ENCODE measurements at places on chromosomes 7 and 10. TPM values are rescaled to one million over a fixed set of nuclear protein-coding genes. Genes with fewer than 3 reads are reported as not detected.

GRCh38 chr7:149716007-149716931 is 57.1 kb downstream of the ZNF467 start:
- DNase-seq, result no peak
- H3K27me3 ChIP-seq, result no peaks in the 10 kb centered on the region
- peaks cover 14% of the 10 kb centered on the region for H3K4me1 ChIP-seq
- H3K27ac ChIP-seq, result no peak overlapping the region

DNA sequence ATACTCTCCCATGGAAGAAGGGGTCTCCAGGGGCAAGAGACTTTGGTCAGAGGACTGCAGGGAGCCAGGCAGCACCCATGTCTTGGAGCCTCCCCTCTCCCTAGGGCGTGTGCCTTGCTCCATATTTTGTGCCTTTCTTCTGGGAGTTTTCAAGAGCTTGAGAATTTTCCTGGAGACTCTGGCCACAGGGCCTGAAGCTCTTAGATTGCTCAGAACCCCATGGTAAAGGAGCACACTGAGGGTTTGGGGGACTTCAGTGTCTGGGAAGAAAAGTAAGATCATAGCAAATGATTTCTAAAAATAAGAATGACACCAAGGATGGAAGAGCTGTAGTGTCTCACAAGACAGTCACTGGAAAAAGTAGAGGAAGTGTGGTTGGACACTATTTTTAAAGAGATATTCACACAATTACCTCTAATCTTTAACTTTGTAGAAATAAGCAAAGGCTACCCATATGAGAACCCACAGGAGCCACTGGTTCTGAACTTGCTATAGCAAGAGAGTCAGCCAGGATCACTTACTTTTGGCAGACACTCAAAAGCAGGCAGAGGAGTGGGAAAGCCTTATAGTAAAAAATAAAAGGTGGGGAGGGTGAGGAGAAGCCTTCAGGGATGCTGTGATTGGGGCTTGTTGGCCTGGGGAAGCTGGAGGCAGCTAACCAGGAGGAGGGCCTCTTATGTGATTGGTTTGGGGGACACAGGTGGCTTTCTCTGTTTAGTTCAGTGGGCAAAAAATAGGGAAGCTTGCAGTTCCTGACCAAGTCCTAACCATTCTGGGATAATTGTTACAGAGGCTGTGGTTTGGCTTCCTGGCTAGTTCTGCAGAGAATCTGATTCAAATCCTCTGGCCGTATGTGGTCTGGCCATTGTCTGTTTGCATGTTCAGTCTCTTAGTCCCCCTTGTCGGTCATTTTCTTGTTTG is 5.1 kb upstream of the CSGALNACT2 start:
- H3K4me3 ChIP-seq, result no peak overlapping the region
- DNase-seq, result no peak
- H3K4me1 ChIP-seq, result peaks cover 23% of the 10 kb centered on the region
- no peaks in the 10 kb centered on the region for H3K36me3 ChIP-seq
- no peaks in the 10 kb centered on the region for H3K27me3 ChIP-seq
- no peak overlapping the region for H3K27ac ChIP-seq

- no peak overlapping the region for H3K4me3 ChIP-seq
- DNase-seq, result no peak
Measured at GRCh38 chr10:102090772-102091171, 25.6 kb downstream of the HPS6 start.

- no peak overlapping the region for H3K4me3 ChIP-seq
- DNase-seq, result no peak
Measured at GRCh38 chr7:128434413-128435326, 21.0 kb upstream of the HILPDA start.

- 0 out of 2 replicates have a peak, but pooled peaks cover 4% of the 10 kb centered on the region for H3K4me1 ChIP-seq
- no peaks in the 10 kb centered on the region for H3K27me3 ChIP-seq
- no peak overlapping the region for H3K4me3 ChIP-seq
- DNase-seq, result no peak
- no peaks in the 10 kb centered on the region for H3K36me3 ChIP-seq
- H3K27ac ChIP-seq, result no peak overlapping the region
Measured at GRCh38 chr7:84339306-84339705, 144.7 kb upstream of the SEMA3A start.

DNA sequence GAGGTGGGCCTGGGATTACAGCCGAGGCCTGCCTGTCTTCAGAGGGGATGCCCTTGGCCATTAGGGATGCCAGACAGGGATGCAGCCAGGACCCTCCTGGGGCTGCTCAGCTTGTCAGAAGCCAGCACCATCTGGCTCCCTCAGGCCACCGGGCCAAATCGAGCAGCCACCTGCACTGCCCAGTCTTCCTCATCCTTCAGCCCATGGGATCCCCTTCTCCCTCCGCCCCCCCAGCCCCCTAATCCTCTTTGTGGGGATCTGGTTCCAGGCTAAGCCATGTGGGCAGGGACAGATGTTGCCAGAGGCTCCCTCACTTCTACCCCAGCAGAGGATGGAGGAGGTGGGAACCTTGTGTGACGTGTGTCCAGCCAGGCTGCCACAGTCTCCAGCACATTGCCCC is 137.4 kb upstream of the PPIF start:
- no peaks in the 10 kb centered on the region for H3K4me1 ChIP-seq
- no peaks in the 10 kb centered on the region for H3K36me3 ChIP-seq
- no peaks in the 10 kb centered on the region for H3K27me3 ChIP-seq

- H3K4me3 ChIP-seq, result no peak overlapping the region
- no peaks in the 10 kb centered on the region for H3K4me1 ChIP-seq
- no peaks in the 10 kb centered on the region for H3K27me3 ChIP-seq
- no peak overlapping the region for H3K27ac ChIP-seq
Measured at GRCh38 chr10:48567346-48567745, 37.5 kb downstream of the ARHGAP22 start.

- H3K36me3 ChIP-seq, result no peaks in the 10 kb centered on the region
- peaks cover 32% of the 10 kb centered on the region for H3K4me1 ChIP-seq
- no peaks in the 10 kb centered on the region for H3K27me3 ChIP-seq
- H3K4me3 ChIP-seq, result 0 out of 2 replicates have a peak overlapping the region, but pooled peaks have one; percentile 22
Measured at GRCh38 chr7:2637505-2638223, 5.9 kb downstream of the TTYH3 start.

DNA sequence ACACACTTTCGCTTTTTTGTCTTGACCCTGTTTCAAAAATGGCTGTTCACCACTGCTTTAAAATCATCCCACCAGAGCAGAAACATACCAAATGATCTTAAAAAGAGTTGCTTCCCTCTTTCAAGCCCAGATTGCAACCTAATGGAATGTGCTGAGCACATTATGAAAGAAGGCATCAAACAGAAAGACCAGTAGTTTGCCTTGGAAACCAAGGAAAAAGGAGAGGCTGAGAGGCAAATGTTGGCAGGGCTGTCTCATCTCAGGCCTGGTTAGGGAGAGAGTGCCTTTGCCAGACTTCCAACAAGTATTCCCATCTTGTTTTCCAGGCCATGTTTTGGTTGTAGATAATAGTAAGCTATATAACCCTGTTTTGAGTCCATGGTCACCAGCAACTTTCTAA is 64.3 kb downstream of the ABCB4 start:
- no peaks in the 10 kb centered on the region for H3K27me3 ChIP-seq
- no peak for DNase-seq
- no peak overlapping the region for H3K27ac ChIP-seq
- H3K36me3 ChIP-seq, result no peaks in the 10 kb centered on the region

GRCh38 chr7:50795831-50796230 is 13.1 kb upstream of the GRB10 start:
- H3K27ac ChIP-seq, result no peak overlapping the region
- no peaks in the 10 kb centered on the region for H3K4me1 ChIP-seq
- peaks cover 9% of the 10 kb centered on the region for H3K27me3 ChIP-seq
- no peaks in the 10 kb centered on the region for H3K36me3 ChIP-seq
- no peak for DNase-seq
- H3K4me3 ChIP-seq, result no peak overlapping the region

DNA sequence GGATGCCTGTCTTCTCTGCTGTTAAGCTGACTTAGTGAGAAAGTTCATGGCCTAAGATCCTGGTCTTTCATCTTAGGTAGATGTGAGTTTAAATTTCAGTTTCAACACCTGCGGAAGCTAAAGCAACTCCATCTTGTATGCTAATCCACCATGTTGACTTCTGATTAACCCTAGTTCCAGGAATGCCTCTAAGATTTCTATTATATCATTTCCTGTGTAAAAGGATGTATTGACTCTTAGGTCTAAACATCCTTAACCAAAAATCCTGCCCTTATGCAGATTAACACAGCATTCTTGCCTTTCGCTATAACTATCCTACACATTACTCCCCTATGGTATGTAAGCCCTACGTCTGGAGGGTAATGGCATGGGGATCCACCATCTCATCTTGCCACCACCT is 94.4 kb upstream of the CCDC6 start:
- no peak for DNase-seq
- 0 out of 2 replicates have a peak, but pooled peaks cover 3% of the 10 kb centered on the region for H3K27me3 ChIP-seq
- no peaks in the 10 kb centered on the region for H3K36me3 ChIP-seq
- no peak overlapping the region for H3K4me3 ChIP-seq

GRCh38 chr7:84684836-84685480 is 490.4 kb upstream of the SEMA3A start:
- no peaks in the 10 kb centered on the region for H3K36me3 ChIP-seq
- no peaks in the 10 kb centered on the region for H3K4me1 ChIP-seq
- no peak for DNase-seq
- H3K27ac ChIP-seq, result no peak overlapping the region
- H3K4me3 ChIP-seq, result no peak overlapping the region
- no peaks in the 10 kb centered on the region for H3K27me3 ChIP-seq

- no peak for DNase-seq
- no peak overlapping the region for H3K4me3 ChIP-seq
- peaks cover 8% of the 10 kb centered on the region for H3K4me1 ChIP-seq
- H3K36me3 ChIP-seq, result no peaks in the 10 kb centered on the region
- H3K27ac ChIP-seq, result no peak overlapping the region
- H3K27me3 ChIP-seq, result no peaks in the 10 kb centered on the region
Measured at GRCh38 chr10:74892839-74893238, 66.4 kb downstream of the KAT6B start.

GRCh38 chr7:46153583-46153950 is 232.5 kb upstream of the IGFBP3 start:
- no peak overlapping the region for H3K4me3 ChIP-seq
- H3K27me3 ChIP-seq, result no peaks in the 10 kb centered on the region
- H3K27ac ChIP-seq, result peak overlapping the region; percentile 4
- DNase-seq, result no peak

DNA sequence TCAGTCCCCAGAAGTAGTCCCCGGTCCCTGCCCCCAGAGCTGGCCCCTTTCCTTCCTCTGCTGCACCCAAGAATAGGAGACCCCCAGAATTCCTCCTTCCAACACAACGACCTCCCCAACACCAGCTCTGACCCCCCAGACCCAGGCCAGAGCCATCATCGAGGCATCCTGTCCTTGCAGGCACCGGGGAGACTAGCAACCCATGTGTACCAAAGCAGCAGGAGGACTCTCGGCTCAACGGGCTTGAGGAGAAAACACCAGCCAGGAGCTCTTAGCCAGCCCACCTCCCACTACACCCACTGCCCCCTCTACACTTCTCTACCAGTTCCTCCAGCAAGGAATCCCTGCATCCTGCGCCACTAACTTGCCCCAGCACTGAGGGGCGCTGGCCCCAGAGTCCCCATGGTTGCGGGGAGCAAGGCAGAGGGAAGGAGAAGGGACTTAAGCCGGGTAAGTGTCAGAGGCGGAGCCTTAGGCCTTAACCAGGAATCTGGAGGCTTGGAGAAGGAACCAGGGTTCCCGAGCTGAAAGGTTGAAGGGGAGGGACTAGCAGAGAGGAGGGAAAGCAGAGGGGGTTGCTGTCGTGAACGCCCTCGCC is 3.9 kb downstream of the GRID1 start:
- DNase-seq, result no peak
- no peak overlapping the region for H3K4me3 ChIP-seq
- H3K4me1 ChIP-seq, result no peaks in the 10 kb centered on the region
- H3K27me3 ChIP-seq, result peaks cover 24% of the 10 kb centered on the region
- no peak overlapping the region for H3K27ac ChIP-seq
- no peaks in the 10 kb centered on the region for H3K36me3 ChIP-seq

FGL2 gene
- 0.44 TPM for polyA plus RNA-seq

NEBL gene
- 0.15 TPM for polyA plus RNA-seq

TNS3 gene
- polyA plus RNA-seq, result 0.37 TPM

ATP6V1F gene
- 312 TPM for polyA plus RNA-seq

YAE1 gene
- 20.4 TPM for polyA plus RNA-seq

GOLGA7B gene
- not detected for polyA plus RNA-seq

DNAJC12 gene
- polyA plus RNA-seq, result 2.7 TPM

INSYN2A gene
- polyA plus RNA-seq, result not detected

Measured in GM12878 (cell line).